ENCODE measurements at places on chromosomes 16 and 17.

DNA sequence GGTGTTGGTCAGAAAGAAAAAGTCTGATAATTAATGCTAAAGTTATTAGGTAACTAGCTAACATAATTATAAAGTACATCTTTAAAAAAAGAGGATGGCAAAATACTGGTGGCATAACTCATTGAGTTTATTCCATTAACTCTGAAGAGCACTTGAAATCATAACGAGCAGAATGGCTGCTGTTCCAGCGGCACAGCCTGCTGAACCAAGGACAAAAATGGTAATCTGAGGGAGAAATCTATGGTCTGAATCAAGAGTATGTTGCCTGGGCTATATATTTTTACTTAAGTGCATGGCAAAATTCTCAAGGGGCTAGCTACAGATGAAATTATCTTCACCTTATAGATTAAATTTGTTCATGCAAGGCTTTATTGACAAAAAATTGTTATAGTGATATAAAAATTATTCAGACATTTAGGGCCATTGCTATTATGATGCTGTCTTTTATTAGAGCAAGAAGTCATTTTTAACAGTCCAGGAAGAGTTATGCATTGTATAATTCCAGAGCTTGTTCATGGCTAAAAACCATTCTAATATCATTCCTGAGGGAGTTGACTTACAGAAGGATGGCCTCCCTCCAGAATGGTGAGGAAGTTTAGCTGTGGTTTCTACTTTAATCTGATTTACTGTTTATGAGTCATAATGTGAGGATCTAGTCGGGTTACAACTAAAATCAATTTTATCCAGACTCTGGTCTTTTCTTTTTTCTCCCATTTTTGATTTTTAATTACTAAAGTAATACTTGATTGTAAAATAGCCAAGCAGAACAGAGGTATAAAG is 41.4 kb upstream of the ANKFN1 start:
- DNase-seq = no peak

GRCh38 chr17:82782657-82783207 is 30.9 kb downstream of the TBCD start:
- no peak for DNase-seq

DNA sequence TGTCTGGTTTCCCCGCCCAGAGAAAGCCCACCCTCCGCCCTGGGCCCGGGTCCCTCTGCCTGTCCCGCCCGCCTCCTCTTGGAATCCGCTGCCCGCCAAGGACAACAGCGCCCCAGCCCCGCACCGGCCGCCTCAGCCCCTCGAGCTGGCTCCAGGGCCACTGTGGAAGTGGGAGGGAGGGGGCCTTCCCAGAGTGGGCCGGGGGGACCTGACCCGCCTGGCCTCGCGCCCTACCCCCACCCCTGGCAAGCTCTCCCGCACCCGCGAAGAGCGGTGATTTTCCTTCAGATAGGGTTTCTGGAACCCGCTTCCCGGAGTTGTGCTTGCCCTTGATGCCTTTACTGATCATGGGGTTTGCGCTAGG is 2.3 kb upstream of the CBX8 start:
- no peak for DNase-seq

DNA sequence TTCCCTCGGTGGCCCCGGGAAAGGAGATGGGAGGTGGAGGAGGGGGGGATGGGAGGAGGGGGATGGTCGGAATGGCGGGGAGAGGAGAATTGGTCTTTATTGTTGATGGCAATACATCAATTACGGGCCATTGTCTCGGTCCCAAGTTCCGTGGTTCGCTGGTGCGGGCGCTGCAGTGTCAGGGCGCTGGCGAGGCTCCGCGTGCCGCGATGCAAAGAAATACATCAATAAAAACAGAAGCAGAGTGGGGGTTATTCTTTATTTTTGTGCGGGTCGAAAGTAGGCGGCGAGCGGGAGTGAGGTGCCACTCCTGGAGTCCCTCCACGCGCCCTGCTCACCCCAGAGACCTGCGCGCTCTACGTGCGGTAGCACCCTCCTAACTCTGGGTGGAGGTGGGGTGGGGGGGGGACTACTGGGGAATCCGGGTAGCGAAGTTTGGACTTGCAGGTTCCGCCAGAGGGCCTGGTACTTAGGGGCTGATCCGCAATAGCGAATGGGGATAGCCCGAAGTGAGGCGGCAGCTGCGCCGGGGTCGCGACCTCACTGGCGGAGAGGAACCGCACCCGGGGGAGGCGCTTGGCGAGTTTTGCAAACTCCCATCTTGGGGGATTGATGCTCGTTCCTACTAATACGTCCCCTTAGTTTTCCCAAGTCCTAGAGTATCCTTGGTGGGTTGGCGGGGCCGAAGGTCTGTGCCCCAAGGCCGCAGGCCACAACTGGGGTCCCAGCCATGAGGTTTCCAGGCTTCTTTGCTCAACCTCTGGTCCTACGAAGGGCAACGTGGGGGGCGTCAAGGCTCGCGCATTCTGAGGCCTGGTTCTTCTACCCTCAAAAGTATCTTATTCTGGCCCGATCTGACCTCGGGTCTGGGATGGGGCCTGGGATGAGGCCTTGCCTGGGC is 3.5 kb upstream of the SALL1 start:
- DNase-seq = no peak

DNA sequence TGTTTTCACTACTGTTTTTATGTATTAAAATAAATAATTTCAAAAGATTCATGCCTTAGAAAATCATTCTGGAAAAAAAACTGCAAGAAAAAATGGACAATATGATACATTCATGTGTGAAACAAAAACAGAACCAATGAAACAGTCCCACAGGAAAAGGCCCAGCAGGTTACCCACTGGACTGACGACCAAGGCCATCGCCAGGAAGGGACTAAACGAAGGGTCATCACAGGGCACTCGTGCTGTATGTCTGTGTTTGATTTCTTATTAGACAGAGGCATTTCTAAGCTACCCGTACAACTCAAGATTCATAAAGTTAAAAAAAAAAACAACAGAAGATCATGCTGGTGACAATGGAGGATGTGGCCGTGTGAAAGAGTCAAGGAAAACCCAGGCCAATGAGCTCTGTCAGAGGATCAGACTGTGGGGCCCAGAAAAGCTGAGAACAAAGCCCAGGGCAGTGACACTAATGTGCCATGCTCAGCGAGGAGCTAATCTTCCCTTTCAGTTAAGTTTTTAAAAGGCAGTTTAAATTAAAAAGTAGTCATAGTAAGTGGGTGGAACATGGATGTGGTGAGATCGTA is 31.8 kb downstream of the NSMCE1 start:
- no peak for DNase-seq

DNA sequence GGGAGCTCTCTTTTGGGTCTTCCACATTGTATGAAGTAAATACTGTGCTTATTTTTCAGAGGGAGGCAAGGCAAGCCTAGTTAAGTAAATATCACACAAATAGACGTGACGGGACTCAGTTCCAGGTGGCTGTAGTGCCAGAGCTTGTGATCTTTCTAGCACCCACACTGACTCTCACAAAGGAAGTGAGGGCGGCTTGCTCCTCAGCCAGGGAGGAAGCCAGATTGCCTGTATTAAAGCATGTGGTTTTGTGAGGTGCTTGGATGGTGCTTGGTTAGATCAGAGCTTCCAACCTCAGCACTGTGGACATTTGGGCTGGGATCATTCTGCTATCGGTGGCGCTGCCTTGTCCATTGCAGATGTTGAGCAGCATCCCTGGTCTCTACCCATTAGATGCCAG is 80.1 kb downstream of the VAT1L start:
- DNase-seq = no peak

GRCh38 chr16:68478526-68479250 is 30.4 kb upstream of the SMPD3 start:
- DNase-seq = no peak

GRCh38 chr17:72614871-72615626 is 477.4 kb downstream of the SLC39A11 start:
- no peak for DNase-seq

DNA sequence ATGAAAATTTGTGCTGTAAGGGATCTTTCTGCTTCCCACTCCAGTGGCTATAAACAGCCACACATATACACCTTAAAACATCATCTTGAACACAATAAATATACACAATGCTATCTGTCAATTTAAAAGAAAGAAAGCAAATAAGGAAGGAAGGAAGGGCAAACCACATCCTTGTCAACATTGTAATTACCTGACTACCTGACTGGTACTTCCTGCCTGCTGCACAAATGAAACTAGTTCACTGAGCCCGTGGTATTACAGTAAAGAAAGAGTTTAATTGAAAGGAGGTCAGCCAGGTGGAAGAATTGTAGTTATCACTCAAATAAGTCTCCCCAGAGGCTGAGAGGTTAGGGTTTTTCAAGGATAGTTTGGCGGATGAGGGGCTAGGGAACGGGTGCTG is 344.4 kb upstream of the ASIC2 start:
- no peak for DNase-seq

GRCh38 chr17:9798724-9799123 is 7.3 kb upstream of the DHRS7C start:
- DNase-seq = no peak

- DNase-seq = peak; percentile 35
These were observed 136.4 kb downstream of the NPIPB5 start for GRCh38 chr16:22646948-22647556.

- no peak for DNase-seq
These were observed 374.6 kb upstream of the HSBP1 start for GRCh38 chr16:83433201-83433600.

GRCh38 chr17:75181110-75181509 is 1.6 kb downstream of the SUMO2 start:
- DNase-seq = no peak

DNA sequence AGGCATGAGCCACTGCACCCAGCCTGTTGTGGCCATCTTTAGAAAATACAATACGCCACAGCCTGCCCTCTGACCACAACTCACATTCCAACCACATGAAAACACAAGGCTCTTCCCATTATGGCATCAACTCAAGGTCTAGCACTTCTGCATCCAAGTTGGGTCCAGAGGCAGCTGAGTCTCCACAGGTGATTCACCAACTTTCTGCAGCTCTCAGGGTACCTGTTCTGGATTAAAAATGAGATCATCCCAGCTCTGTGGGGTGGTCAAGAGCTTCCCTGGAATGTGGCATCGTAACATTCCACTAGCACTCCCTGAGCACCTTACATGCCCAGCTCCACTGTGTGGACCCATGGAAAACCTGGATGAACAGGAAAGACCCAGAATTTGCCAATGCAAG is 9.9 kb upstream of the GUCY2D start:
- no peak for DNase-seq

GRCh38 chr16:11407047-11407982 is 62.1 kb downstream of the RMI2 start:
- no peak for DNase-seq

GRCh38 chr17:19718613-19719354 is 2.4 kb upstream of the SLC47A2 start:
- no peak for DNase-seq

DNA sequence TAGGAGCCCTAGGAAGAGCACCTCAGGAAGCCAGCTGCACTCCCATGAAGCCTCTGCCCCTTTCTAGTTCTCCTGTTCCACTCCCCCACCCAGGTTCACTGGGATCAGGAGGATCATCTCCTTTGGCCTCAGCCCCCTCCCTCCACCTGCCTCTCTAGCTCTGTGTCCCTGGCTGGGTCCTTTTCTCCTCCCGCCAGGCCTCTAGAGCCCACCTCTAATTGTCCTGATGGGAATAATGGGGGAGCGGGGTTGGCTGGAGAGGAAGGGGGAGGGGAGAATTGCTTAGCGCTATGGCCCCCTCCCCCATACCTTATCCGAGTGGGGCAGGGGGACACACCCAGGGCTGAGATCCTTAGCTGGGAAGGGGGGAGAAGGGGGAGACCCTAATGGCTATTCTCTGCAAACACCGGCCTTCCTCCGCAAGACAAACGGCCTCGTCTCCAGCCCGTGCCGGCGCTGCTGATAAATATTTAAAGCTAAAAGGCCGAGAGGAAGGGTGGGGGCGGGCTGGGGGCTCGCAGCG is 997 bp downstream of the HOXB7 start:
- no peak for DNase-seq

DNA sequence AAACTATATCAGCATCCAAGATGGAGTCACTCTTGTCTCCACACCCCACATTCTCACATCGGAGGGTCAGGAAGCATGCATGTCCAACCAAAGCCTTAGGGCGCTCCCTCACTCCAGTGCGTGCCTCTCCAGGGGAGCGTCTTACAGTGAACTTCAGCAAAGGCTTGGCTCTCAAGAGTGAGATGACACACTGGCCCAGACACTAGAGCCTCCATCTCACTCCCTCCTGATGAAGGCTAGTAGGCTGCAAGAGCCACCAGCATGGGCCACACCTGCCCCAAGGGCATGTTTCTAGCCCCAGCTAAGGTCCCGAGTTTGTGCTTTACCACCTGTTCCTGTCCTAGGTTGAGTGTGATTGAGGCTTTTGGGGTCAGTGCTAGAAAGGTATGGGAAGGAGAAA is 40.5 kb downstream of the BEAN1 start:
- DNase-seq = no peak

GRCh38 chr17:63435681-63436522 is 10.2 kb downstream of the CYB561 start:
- DNase-seq = no peak

GRCh38 chr16:84218176-84218823 is 21.5 kb downstream of the KCNG4 start:
- no peak for DNase-seq

DNA sequence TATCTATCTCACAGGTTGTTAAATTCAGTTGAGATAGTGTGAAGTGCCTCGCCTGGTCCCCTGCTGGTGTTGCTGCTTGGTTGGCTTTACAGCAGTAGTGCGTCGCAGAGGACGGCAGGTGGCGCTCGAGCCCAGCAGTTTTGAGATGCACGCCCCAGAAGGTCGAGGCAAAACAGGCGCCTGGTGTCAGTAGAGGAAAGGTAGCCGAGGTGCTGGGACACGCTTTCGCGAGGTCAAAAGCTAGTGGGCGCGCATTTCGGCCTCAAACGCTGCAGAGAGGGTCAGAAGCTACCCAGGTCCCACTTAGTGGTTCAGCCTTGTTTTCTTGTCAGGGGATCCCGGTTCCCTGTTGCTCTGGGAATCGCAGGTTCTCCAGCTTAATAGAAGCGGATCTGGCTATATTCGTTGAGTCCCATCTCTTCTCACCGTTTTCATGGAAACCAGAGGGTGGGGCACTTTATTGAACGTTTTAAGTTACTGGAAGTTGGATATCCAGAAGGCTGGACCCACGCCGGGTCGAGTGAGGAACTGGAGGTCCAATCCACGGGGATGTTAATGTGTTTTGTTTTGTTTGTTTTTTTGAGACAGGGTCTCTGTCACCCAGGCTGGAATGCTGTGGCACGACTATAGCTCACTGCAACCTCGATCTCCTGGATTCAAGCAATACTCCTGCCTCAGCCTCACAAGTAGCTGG is 10.3 kb upstream of the ZFP90 start:
- peak; percentile 91 for DNase-seq

GRCh38 chr17:74863420-74864296 is 4.0 kb upstream of the GRIN2C start:
- DNase-seq = no peak

- no peak for DNase-seq
These were observed 45.4 kb upstream of the MEIOC start for GRCh38 chr17:44610871-44611270.

GRCh38 chr17:57859601-57860413 is 10.0 kb upstream of the MRPS23 start:
- DNase-seq = no peak

- DNase-seq = no peak
These were observed 40.6 kb upstream of the CDH1 start for GRCh38 chr16:68696514-68696913.

Measured in suprapubic skin (tissue), 4 donors.